NCI-H1436 (cell line): ENCODE measurements at places on chromosomes 1 and 21.

GRCh38 chr1:28136922-28137613 is 39.4 kb downstream of the PTAFR start:
- DNase-seq, result no peak

GRCh38 chr21:35469498-35469897 is 420.4 kb upstream of the RUNX1 start:
- DNase-seq, result no peak

GRCh38 chr1:3842912-3843311 is 14.1 kb downstream of the CEP104 start:
- no peak for DNase-seq

GRCh38 chr1:10103193-10103592 is 70.4 kb downstream of the UBE4B start:
- no peak for DNase-seq

DNA sequence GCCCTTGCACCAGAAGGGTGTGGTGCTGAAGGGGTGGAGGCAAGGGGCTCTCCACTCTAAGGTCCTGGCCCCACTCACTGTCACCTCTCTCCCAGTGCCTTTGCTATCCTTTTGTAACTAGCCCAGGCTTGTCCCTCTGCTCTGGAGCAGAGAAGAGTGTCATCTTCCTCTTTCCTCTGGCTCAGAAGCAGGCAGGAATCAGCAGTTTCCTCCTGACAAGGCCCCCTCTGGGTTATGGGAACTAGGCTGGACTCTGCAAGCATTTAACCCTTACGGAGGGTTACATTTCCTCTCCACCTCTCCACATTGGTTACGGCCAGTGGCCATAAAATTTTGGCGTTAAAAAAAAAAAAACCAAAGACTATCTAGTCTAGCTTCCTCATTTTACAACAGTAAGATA is 30.4 kb downstream of the PLXNA2 start:
- no peak for DNase-seq

GRCh38 chr1:151936653-151937052 is 27.3 kb upstream of the THEM4 start:
- no peak for DNase-seq

DNA sequence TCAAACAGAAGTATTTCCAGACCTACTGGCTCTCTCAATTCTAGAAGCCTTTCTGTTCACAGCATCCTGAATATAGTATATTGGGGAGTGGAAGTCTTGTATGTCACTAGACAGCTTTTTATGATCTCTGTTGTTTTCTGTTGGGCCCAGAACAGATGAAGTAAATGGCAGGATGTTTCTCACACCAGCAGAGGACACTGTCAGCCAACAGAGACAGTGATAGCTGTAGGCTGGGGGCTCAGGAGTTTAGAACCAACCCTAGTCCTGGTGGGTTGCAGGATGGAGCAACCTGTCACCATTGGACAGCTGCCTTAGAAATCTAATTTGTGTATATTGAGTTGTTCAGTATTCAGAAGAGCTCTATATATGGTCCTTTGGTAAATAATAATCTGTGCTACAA is 16.9 kb downstream of the AGO1 start:
- no peak for DNase-seq

DNA sequence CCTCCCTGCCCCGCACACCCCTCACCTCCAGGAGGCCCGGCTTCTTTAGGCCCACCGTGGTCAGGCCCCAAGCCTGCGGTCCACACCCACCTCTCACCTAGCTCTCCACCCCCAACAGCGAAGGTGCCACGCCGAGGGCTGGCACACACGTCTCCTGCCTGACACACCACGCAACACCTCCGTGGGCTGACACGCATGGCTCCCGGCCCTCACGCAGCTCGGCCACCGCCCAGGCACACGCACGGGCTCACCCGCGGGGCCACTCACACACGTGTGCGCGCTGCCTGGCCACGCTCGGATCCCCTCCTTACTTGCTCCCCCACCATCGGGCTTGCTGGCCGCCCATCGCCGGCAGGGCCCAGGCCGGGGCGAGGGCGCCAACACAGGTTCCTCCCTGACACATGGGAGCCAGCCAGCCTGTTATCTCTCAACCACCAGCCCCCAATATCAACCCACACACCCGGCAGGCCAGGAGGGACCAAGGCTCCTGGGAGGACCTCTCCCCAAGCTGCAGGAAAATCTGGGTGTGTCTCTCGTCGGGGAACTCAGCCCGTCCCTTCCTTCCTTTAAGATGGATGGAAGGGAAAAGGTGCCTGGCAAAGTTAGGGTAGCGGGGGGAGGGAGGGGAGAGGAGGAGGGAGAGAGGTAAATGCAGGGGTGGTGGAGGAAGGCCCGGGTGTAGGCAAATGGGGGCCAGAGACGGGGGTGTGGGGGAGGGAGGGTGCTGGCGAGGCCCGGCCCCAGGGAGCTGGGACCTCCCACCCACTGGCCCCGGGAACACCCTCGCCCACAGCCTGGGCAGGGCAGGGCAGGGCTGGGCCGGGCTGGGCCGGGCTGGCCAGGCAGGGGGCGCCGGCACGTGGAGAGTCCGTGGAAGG is 546 bp downstream of the ELOVL1 start:
- DNase-seq, result no peak

GRCh38 chr1:94063379-94063778 is 57.6 kb downstream of the ABCA4 start:
- no peak for DNase-seq

GRCh38 chr1:180544050-180544449 is 14.7 kb upstream of the OVAAL start:
- DNase-seq, result no peak

- DNase-seq, result no peak
These were observed 167.2 kb downstream of the FMN2 start for GRCh38 chr1:240258910-240259309.

DNA sequence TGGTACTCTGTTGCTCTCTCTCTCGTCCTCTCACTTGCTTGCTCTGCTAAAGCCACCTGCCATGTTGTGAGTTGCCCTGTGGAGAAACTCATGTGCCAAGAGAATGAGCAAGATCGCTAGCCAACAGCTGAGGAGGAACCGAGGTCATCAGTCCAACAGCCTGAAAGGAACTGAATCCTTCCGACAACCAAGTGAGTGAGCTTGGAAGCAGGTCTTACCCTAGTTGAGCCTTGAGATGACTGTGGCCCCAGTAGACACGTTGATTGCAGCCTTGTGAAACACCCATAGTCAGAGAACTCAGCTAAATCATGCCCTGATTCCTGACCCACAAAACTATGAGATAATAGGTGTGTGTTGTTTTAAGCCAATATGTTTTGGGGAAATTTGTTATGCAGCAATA is 48.1 kb upstream of the BACH1 start:
- DNase-seq, result no peak

DNA sequence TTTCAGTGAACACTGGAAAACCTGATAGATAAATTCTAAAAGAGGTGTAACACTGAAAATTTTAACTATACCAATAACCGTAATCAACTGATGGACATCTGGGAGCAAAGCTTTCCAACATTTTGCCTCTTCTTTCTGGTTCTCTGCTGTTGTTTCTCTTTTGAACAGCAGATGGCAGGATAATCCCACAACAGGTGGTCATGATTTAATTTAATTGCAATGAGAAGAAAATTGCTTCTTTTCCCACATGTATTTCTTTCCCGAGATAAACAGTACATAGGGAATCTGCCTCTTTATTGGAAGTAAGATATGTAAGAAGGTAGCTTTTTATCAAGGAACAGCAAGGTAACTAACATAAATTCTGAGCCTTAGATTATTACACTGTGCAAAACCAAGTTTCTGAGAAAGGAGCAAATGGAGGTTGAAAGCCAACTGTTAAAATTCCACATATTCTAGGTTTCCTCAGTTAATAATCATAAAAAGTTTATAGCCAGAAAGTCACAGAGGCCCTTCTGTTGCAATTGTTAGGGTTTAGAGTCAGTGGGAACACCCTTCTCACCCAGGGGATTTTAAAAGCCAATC is 72.9 kb downstream of the RPS6KA1 start:
- peak; percentile 70 for DNase-seq

GRCh38 chr21:46063227-46063626 is 34.7 kb upstream of the COL6A2 start:
- no peak for DNase-seq

GRCh38 chr1:118136187-118136941 is 48.7 kb downstream of the SPAG17 start:
- no peak for DNase-seq

GRCh38 chr1:243942196-243943150 is 92.4 kb upstream of the AKT3 start:
- DNase-seq, result no peak

- no peak for DNase-seq
These were observed 48.6 kb downstream of the TRAF5 start for GRCh38 chr1:211375146-211375818.

GRCh38 chr21:32456497-32456918 is 44.0 kb downstream of the EVA1C start:
- no peak for DNase-seq

DNA sequence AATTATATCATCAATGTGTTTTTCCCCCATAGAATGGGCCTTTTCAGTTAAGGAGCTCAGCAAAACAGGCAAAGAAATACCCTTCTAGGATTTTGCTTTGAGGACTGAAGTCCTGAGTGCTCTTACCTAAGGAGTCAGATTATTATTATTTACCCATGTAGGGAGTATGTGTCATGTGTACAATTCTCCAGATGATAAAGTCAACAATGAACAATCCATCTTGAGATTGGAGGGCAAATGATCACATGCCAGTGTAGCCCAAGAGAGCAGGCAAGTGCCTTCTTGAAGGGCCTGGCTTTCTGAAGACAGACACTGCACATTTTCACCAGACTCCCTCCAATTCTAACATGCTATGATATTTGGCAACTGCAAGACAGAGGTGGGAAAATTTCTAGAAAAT is 159.7 kb downstream of the PCNX2 start:
- no peak for DNase-seq

- no peak for DNase-seq
These were observed 281.0 kb upstream of the POU3F1 start for GRCh38 chr1:38327559-38327973.

GRCh38 chr1:117616967-117617366 is 11.1 kb downstream of the TENT5C start:
- no peak for DNase-seq

DNA sequence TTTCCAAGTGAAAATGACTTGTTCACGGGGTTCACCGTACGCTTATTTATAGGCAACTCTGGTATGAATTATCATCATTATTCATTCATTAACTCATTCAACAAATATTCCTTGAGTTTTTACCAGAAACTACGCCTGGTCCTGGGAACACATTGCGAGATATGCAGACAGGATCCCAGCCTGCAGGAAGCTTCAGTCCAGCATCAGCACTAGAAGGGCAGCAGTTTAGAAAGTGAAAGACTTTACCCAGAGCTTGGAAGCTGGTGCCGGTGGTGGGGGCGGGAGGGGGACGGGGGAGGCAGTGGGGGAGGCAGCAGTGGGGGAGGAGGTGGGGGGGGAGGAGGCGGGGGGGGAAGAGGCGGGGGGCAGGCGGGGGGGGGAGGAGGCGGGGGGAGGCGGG is 55.9 kb downstream of the SETD4 start:
- DNase-seq, result no peak
